ENCODE measurements at places on chromosomes 13 and 19.

GRCh38 chr19:18491995-18492953 is 29.6 kb downstream of the ELL start:
- DNase-seq: no peak

DNA sequence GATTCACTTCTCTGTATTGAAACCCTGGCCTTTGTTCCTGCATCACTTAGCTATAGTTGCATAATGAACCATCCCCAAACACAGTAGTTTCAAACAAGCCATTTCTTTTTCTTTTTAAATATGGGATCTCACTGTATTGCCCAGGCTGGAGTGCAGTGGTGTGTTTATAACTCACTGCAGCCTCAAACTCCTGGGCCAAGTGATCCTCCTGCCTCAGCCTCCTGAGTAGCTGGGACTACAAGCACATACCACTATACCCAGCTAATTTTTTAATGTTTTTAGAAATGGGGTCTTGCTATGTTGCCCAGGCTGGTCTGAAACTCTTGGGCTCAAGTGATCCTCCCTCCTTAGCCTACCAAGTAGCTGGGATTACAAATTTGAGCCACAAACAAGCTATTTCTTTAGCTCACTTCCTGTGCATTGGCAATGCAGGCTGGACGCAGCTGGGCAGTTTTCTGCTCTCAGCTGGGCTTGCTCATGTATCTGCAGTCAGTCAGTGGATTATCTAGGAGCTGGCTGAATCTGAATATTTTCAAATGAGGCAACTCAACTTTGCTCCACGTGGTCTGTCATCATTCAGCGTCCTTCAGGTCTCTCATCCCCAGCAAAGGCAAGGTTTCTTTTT is 49.5 kb upstream of the SIN3B start:
- no peak for DNase-seq

DNA sequence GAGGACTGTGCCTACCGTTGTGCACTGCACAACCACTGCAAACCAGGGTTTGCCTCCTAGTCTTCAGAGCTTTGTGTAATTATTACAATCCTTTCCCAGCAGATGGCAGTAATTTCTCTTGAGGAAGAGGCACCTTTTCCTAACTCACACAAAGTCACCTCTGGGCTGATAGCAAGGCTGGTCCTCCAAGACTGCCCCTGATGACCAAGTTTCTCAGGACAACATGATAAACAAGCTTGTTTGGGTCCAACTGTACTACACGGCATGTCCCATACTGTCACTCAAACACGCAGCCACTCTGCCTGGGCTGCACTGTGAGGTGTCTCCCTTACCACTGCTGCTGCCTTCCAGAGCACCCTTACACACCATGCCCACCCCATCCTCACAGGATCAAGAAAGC is 39.3 kb downstream of the RFXAP start:
- no peak for DNase-seq

GRCh38 chr13:64845110-64845509 is 2385.0 kb downstream of the PCDH9 start:
- no peak for DNase-seq

GRCh38 chr13:108408672-108409071 is 139.2 kb downstream of the TNFSF13B start:
- DNase-seq: no peak

- no peak for DNase-seq
Measured at GRCh38 chr13:31978021-31978420, 53.6 kb upstream of the FRY start.

DNA sequence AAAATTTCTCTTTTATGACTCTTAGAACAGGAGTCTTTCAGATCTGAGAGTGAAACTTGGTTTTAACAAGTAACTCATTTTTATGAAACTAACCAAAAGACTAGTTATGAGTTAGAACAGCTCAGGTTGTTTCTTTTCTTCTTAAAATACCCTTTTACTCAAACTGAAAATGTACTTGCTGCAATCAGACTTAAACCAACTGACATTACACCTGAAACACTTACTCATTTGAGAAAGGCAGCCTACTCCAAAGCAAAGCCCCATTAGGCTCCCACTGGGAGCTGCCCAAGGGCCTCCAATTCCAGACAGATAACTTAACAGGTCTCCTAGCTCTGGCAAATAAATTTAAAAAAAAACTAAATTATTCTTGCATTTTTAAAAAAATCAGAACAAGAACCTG is 3.6 kb downstream of the FOXO1 start:
- DNase-seq: no peak

DNA sequence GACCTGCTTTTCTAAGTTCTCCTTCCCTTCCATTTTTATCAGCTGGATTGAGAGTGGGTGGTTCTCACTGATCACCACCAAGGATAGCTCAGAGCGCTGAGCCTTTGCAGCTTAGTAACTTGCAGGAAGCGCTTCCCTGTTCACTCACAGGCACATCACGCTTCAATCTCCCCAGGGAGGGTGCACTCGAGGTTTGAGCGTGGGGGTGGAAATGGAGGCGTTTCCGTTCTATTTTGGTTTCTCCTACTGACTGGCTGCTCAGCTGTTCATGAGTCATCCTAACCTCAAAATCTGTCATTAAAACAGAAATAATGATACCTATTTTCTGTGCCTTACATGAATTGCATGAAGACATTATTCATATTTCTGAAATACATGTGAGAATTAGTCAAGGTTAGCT is 292.1 kb downstream of the SPRY2 start:
- peak; percentile 65 for DNase-seq

DNA sequence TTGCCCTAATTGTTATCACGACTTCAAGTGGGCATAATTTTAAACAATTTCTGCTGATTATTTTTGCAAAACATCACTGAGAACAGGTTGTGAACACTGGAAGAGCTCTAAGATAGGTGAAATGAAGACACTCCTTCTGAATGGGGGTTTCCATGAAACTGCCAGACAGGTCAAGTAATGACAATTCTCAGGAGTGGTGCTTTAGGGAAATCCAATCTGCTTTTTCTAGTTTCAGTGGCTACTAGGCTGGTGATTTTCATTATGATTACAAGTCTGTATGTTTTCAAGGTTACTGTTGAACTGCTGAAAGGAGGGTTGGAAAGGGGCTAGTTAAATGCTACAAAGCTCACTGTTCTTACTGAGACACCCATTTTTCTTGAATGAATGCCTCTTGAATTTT is 1724.2 kb downstream of the PCDH9 start:
- DNase-seq: no peak

DNA sequence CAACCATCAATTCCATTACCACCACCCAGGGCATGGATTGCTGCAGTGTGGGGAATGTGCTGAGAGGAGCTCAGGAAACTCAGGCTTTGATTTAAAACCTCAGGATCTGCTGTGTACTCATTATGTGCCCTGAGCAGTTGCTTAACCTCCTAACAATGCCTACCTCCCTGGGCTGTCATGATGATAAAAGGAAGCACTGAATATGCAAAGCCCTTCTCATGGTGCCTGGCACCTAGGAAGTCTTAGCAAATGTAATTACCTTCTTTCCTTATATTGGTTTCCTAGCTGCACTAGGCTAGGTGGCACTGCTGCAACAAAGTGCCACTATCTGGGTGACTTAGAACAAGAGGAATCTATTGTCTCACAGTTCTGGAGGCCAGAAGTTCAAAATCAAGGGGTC is 62.2 kb downstream of the KCTD12 start:
- DNase-seq: no peak

- no peak for DNase-seq
Measured at GRCh38 chr13:65843314-65843731, 1386.8 kb downstream of the PCDH9 start.

GRCh38 chr13:39641645-39642044 is 13.8 kb upstream of the COG6 start:
- no peak for DNase-seq

GRCh38 chr19:17843292-17843827 is 4.4 kb downstream of the JAK3 start:
- no peak for DNase-seq

DNA sequence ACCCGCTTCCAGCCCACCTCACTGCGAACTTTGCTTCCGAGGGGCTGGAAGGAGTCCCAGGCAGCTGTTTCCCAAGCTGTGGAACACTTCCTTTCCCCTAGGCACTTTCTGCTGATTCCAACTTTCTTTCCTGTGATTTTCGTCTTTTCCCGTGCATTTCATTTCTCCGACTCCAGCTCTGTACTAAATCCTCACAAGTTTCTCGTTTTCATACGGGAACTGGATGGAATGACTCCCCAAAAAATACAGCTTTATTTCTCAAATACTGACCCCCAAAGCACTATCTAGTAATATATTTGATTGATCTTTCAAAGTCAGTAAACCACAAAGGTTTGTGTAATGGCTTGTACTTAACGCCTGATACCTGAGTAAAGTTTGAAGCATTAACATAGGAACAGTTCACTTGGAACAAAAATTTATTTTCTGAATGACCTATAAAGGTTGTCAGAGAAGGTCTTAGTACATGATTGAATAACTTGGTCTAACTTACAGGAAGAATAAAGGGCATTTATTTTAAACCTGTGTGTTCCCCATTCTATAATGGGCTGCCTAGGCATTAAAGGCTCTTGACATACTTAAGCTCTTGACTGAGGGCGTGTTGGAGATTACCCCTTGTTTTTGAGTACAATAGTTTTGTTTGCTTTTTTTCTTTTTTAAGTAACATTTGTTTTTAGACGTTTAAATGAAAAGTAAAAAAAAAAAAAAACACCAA is 1.3 kb upstream of the PCDH9 start:
- no peak for DNase-seq

- DNase-seq: no peak
Measured at GRCh38 chr19:13014101-13014920, 19.0 kb downstream of the NFIX start.

GRCh38 chr13:21016487-21016886 is 44.9 kb downstream of the LATS2 start:
- no peak for DNase-seq

- DNase-seq: no peak
Measured at GRCh38 chr13:28043224-28043623, 54.7 kb upstream of the URAD start.

DNA sequence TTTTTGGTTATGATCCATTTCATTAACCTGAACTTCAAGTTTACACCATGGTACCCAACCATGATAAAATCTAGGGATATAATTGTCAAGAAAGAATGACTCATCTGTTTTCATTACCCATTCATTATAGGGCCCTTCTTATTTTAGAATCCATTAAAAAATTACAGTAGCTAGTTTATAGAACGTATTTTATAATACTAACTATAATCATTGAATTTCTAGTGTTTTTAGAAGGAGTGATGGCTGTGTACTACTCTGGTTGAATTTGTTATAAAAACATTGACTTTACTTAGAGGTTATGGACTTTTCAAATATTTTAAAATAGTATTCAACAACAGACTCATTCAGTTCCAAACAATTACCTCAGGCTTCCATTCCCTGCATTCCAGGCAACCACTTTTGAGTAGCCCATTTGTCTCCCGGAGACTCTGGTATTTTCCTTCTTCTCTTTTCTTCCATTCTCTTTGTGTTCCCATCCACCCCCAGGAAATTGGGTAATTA is 71.9 kb upstream of the KLF12 start:
- no peak for DNase-seq

GRCh38 chr19:47032171-47032811 is 12.7 kb downstream of the NPAS1 start:
- no peak for DNase-seq

DNA sequence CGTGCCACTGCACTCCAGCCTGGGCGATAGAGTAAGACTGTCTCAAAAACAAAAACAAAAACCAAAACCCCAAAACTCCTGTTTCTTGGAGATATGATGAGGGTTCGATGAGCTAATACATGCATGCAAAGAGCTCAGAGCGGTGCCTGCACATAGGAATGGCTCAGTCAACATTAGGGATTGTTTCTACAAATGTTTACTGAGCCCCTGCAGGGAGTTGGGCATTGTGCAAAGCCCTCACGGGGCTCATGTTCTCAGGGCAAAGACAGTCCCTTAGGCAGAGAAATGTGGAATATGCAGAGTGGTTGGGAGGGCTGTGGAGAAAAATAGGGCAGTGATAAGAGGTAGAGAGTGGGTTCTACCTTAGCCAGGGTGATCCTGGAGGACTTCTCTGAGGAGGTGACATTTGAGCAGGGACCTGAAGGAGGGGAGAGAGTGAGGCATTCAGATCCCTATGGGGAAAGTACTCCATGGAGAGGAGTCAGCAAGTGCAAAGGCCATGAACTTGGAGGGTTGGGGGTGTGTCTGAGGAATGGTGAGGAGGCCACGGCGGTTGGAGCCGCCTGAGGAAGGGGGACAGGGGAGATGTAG is 1.5 kb upstream of the EHD2 start:
- no peak for DNase-seq

DNA sequence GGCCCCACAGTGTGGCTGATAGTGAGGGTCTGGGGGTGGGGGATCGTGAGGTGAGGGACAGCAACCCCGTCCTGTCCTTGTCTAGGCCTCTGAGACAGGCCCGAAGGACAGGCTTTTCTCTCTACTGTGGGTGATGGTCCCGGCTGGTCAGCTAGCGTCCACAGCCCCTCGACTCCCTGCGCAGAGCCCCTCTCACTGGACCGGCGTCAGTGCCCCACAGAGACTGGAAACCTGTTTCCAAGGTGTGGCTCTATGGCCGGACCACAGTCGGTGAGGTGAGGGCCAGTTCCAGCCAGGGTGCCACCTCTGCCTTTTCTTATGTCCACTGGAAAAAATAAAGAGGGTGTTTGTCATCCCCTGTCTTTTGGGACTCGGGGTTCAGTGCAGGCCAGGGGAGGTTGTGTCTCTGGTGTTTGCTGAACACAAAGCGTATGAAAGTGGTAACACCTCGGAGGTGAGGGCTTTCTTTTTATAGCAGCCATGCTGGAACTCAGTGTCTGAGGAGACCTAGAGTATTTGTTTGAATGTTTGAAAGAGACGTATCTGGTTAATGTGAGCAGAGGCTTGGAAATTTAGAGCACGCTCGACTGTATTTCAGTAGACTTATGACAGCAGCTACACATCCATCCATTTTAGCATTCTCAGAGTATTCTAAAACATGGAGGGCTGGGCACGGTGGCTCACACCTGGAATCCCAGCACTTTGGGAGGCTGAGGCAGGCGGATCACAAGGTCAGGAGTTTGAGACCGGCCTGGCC is 22.8 kb downstream of the ATP11A start:
- no peak for DNase-seq

DNA sequence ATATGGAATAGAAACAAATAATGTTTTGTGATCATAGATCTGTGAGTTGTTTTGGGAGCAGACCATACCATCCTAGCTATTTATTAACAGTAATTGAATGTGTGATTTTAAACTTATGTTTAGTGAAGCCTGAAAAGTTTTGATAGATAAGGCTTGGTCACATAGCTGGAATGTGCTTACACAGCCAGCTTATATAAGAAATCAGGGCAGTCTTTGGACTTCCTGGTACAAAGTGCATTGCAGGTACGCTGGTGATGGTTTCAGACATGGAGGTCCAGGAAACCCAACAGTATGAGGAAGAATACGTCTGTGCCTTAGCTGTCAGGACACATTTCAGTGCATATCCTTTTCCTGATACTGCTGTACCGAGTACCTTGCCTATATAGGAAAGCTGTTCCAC is 2316.2 kb upstream of the PCDH20 start:
- no peak for DNase-seq

GRCh38 chr19:4930664-4931063 is 21.4 kb downstream of the UHRF1 start:
- no peak for DNase-seq

DNA sequence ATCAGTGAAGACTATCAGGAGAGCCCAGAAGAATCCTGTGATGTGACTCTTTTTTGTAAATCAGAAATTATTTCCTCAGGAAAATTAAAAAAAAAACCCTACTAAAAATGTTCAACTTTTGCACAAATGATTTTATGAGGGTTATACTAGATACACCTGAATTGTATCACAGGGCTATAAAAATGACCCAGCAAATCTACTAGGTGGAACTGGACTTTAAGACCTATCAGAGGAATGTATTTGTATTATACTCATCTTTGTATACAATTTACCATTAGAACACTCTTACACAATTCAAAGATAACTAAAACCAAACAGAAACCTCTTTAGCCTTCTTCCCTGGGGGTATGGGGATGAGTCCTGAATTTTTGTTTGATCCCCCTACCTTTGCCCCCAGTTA is 7.2 kb downstream of the FBXL3 start:
- DNase-seq: no peak
